ENCODE measurements at places on chromosomes 4 and X. TPM values are rescaled to one million over a fixed set of nuclear protein-coding genes. Genes with fewer than 3 reads are reported as not detected.

DNA sequence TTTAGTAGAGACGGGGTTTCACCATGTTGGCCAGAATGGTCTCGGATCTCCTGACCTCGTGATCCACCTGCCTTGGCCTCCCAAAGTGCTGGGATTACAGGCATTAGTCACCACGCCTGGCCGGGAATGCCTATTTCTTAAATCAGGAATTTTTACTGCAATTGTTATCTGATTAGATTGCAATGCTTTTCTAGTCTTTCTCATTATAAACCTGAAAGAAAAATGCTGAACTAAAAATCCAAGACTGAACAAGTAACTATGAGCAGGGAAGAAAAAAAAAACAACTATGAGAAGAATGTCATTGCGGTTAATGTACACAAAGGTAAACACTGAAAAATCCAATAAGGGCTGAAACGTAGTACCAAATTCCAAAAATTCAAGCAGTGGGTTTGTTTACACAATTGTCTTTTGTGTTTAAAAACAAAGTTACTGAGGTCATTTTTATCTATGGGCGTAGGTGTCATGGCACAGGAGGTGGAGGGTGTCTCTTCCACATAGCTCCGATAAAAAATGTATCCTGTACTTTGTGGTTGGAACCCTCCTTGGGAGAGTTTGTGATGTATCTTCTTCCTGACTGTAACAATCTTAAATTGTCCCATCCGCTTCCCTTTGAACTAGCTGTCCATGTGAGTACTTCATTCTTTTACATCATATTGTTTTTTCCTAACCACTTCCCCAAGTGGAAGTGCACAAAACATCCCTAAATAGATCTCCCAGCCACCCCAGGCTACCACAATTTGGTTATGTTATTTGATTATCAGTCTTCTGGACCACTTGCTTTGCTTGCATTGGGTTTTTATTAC, 11.1 kb upstream of the TMEM156 start:
- no peak for DNase-seq

DNA sequence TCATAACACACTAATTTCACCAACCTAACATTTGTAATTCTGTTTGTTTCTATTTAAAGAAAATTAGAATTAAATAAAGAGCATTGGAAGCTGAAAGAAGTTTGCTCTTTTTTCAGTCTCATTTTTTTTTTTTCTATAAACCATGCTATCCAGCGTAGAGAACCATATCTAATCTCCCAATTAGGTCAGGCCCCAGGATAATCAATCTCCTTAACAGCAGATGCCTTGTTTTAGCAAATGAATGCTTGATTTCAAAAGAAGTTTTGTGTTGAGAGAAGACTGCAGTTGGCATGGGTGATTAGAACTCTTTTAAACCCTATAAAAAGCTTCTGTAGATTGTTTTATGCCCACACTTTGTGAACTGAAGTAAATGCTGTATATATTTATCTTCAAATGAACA, 15.6 kb upstream of the MAD2L1 start:
- DNase-seq, result no peak

The C4orf51 gene
- not detected for total RNA-seq

DNA sequence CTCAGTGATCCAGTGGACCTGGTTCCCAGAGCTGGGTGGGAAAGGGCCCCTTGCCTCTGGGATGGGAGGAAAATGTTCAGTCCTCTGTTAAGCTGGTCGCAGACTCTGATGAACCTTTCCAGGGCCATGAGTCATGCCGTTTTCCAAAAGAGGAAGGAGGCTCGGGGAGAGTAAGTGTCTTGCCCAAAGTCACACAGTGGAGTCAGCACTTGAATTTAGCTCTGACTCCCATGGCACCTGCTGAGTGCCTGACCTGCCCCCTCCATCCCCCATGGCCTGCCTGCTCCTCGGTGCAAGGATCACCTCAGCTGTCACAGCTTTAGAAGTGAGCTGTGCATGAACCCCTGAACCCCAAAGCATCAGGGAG, 14.0 kb upstream of the KIAA0232 start:
- DNase-seq, result no peak

GRCh38 chr4:6192245-6192644, 8.1 kb downstream of the JAKMIP1 start:
- DNase-seq, result no peak

DNA sequence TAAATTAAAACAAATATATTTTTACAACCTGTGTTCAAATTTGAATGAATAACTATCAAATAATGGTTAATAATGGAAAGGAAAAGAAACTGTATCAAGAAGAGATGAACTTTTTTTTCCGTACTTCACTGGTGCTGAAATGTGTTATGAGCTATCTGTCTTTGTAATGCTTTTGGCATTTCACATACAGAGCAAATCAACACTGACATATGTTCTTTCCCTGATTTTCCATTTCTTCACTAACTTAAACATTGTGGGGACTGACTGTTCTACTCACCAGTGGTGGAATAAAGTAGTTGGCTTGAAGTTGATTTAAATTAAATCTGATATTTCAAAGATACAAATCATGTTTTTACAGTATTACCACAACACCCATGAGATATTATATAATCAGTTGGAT, 304.0 kb upstream of the BMP3 start:
- no peak for DNase-seq

The DDX53 gene
- not detected for total RNA-seq
